NCI-H526 treated with DMSO at 0.1 percent for 48 hours (cell line): ENCODE measurements at places on chromosomes 2 and 18.

- no peak for DNase-seq
Observed at GRCh38 chr18:8865934-8866333, 160.6 kb downstream of the MTCL1 start.

GRCh38 chr2:113894156-113894743 lies 4.4 kb downstream of the ACTR3 start:
- DNase-seq = no peak

DNA sequence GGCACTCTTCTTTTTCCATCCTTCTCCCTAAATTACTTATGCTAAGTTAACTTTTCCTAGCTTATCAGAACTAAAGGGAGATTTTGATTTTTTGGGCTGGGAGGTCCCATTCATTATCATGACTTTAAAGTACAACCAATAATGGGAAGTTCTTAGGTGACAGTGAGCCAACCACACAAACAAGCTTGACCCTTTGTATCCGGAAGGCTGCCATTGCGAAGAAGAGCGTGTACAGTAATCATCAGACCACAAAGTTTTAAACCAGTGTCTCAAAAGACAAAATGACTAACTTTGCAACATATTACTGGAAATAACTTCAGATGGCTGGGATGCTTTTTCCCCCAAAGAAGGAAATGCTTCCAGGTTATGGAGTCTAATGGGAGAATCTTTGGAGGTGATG lies 298.1 kb downstream of the TGIF1 start:
- DNase-seq = no peak

GRCh38 chr2:149000158-149000938 lies 38.2 kb upstream of the LYPD6B start:
- DNase-seq = no peak

DNA sequence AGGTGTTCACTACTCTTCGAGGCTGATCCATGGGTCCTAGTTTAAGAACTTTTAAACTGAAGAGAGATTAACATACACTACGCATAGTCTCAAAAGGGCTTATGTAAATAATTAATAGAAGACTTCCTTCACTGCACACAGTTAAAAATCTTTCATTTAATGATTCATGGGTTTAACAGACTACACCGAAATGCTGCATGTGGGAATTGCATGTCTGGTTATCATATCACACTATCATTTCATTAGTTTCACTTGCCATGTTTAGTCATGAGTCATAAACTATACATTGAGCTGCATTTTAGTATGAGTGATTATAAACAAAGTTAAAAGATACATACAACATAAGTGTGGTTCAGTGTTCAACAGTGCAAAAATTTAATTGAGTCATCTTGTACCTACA lies 31.2 kb downstream of the GLS start:
- DNase-seq = no peak

- no peak for DNase-seq
Observed at GRCh38 chr2:181683518-181684453, 3.5 kb upstream of the NEUROD1 start.

DNA sequence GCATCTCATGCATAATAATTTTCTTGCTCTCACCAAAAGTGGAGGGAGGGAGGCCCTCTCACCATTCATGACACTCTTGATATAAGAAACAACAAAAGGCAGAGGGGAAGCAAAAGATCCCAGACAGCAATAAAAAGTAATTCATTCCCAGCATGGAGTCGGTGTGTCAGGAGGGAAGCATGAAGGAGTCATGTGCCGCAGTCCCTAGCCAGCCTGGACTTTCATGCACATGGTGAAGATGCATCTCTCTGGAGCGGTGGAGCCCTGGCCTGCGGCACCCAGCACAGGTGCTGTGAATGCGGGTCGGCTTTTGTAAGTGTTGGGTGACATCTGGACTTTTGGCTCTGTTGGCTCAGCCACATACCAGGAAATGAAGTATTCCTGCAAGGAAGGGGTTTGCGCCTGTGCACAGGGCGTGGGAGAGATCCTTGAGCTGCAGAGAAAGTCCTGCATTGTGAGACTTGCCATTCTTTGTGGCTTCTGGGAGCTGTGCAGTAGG lies 119.4 kb downstream of the COPS8 start:
- DNase-seq = no peak

- DNase-seq = no peak
Observed at GRCh38 chr2:38308821-38309220, 68.3 kb downstream of the ATL2 start.
